ENCODE measurements at places on chromosomes 1 and 21.

GRCh38 chr1:83970802-83971201 lies 28.1 kb downstream of the TTLL7 start:
- no peak for DNase-seq

- no peak for DNase-seq
Observed at GRCh38 chr1:52008071-52008809, 17.7 kb upstream of the RAB3B start.

DNA sequence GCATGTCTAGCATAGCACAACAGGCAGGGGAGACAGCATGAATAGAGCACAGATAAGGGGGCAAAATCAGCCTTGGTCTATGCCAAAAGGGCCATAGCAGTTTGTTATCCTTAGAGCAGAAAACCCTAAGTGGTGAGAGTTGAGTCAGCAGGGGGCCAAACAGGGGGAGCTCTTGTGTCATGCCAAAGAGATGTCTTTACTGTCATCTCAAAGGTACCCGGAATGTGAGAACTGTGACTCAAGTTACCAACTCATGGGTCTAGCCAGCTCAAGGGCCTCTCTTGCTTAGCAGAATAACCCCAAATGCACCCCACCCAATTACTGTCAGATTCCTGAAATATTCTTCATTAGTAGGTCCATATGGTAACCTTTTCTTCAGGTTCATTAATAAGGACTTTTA lies 45.9 kb upstream of the NRDC start:
- no peak for DNase-seq

- no peak for DNase-seq
Observed at GRCh38 chr1:12573015-12573825, 44.8 kb downstream of the DHRS3 start.

DNA sequence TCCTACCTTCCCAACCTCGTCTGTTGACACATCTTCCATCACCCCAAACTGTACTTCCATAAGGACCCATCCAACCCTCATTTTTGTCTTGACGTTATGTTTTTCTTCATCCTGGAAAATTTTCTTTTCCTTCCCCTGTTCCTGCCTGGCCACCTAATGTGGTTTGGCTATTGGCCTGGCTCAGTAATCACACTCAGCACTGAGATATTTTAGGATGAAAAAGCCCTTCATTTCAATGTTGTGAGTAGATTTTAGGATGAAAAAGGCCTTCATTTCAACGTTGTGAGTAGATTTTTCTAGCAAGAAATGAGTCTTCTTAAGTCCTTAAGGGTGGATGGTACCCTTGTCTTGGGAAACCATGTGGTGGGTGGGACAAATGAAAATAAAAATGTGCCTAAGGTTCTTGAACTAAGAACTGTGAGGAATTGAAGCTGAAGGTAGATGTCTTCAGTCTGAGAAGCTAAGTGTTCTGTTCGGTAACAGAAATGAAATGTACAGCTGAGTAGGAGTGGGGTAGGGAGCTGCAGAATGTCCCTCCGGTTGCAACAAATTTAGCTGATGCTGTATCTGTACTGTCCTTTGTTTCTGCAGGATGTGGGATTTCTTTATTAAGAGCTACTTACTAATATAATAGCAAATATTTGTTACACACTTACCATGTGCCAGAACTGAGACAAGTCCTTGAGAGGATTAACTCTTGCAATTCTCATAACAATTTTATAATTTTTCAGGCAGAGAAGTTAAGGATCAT lies 36.1 kb downstream of the DNTTIP2 start:
- peak; percentile 22 for DNase-seq

DNA sequence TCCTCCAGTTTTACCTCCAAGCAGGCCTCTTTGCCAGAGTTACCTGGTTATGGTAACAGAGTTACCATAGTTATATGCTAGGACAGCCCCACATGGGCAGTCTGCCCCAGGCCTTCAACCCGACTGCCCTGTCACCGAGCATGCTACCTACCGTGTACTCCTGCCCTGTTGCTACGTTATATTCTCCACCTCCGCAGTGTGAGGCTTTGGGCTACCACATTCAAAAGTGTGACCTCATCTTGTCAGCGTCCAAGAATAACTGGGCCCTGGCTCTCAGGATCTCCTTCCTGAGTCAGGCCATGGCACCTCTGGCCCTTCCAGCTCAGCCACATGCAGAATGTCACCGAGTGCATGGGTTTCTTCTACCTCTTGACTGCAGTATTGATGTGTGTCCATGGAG lies 8.9 kb downstream of the MAPKAPK2 start:
- no peak for DNase-seq

GRCh38 chr1:66197785-66198184 lies 336.2 kb upstream of the SGIP1 start:
- no peak for DNase-seq

- no peak for DNase-seq
Observed at GRCh38 chr1:197027359-197027758, 39.7 kb downstream of the F13B start.

GRCh38 chr1:56399326-56399725 lies 180.0 kb downstream of the PLPP3 start:
- no peak for DNase-seq

GRCh38 chr21:17539323-17539722 lies 26.5 kb downstream of the CXADR start:
- DNase-seq = no peak

DNA sequence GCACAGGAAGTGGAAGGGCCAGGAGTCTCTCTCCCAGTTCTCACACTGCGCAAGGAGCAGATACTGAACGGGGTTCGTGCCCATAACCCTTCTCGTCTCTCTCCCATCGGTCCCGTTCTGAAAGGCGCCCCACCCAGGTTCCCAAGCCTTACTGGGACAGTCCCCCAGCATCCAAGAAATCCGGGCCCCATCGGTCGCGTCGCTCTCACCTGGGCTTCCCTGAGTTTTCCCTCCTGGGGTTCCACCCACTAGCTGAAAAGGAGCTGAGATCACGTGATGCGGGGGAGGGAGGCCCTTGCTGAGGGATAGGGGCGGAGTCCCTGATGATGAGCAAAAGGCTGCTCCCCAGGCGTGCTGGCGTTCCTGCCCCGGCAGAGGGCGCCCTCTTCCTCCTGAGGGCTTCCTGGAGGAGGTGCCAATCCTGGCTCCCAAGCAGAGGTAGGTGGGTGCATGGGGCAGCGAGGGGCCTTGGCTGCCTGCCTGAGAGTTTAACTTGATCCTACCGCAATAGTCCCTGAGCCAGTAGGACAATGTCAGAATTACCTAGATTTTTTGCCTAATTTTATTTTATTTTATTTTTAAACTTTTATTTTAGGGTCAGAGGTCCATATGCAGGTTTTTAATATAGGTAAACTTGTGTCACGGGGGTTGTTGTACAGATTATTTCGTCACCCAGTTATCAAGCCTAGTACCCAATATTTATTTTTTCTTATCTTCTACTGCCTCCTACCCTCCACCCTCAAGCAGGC lies at the start of gene SPOCD1:
Gene SPOCD1, minus strand, starts transcription at position 271 of the 749 bp plus-strand sequence. CDS start 689 bp downstream, outside the sequence.
- DNase-seq = no peak

DNA sequence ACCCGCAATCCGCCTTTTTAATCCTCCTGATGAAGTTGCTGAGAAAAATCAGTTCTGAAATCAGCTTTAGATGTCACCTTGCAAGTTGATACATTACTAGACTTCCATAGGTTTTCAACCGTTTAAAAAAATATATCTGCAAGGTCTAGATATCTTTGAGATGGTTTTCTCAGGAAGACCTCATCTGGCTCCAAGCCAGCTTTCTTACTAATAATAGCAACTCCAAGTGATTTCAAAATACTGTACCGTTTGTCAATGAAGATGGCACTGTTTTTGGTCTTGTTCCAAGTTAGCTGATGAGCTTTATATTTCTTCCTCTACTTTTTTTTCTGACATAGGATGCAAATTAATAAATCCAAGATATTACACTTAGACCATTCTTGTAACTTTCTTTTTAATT lies 40.3 kb downstream of the LRRC8C start:
- no peak for DNase-seq

GRCh38 chr21:31873696-31874599 lies 1.1 kb downstream of the HUNK start:
- no peak for DNase-seq

DNA sequence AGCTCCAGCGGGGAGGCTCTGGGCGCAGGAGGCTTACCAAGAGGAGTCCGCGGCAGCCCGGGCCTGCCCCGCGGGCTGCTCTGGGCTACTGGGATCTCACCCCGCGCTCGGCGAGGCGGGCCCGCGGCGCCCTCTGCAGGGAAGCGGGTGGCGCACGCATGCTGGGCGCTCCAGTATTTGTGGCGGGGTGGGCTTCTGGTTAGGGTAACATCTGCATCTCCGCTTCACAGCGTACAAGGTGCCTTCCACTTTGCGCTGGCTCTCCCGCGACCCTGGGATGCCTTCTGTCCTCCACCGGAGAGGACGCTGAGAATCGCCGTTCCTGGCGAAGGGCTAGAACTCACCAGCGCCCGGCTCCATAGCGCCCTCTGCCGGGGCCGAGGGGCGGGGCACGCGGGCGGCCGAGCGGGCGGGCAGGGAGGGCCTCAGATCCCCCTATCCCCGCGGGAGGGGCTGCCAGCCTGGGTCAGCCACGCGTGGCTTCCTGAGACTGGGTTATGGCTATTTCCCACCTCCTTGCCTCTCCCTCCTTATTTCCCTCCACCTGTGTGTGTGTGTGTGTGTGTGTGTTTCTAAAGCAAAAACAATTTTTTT lies 46.6 kb upstream of the CTBS start:
- DNase-seq = no peak

GRCh38 chr21:25625036-25625435 lies 14.0 kb upstream of the JAM2 start:
- no peak for DNase-seq

DNA sequence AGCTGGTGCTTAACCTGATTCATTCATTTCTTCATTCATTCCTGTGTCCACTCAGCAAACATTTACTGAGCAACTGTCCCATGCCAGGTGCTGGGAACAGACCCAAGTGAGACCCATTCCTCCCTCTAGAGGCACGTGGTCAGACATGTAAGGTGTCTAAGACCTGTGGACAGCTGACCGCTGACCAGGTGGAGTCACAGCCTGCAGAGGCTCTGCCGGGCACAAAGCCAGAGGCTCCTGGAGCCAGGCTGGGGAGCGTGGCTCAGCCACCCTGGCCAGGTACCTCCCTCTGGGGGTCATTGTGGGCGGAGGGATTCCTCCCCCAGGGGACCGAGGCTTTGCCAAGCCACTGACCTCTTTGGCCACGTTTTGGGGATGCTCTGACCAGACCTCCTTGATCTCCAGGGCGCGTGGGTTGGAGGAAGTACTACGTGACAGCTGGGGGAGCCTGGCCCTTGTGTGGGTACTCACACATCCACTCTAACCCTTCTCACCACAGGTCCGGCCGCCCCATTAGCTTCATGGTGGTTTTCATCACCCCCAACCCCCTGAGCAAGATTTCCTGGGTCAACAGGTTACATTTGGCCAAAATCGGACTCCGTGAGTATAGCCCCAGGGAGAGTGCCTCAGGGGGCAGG lies 100.3 kb downstream of the ARHGEF10L start:
- DNase-seq = no peak

GRCh38 chr1:100234432-100234831 lies 15.2 kb downstream of the DBT start:
- DNase-seq = no peak

GRCh38 chr1:159891275-159892157 lies 8.4 kb downstream of the CFAP45 start:
- DNase-seq = peak; percentile 63

GRCh38 chr1:7398982-7399381 lies 372.1 kb upstream of the VAMP3 start:
- DNase-seq = no peak

DNA sequence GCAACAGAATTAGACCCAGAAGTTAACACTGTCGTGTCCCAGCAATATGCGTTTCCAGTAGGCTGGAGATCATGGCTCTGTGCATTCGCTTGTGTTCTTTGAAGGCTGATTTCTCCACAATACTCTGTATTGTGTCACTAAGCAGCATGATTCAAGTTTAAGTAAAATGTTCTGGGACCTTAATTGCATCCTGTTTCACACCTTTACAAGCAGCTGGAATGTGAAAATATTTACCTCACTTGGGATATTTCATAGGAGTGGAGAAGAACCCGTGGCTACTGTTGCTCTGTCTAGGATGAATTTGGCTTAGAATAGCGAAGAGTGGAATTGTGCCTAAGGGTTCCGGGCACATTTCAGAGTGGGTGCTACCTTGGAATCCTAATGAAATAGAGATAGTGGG lies 6.3 kb downstream of the PTGFRN start:
- no peak for DNase-seq

All from skeletal muscle cell (primary cell).